ENCODE measurements at places on chromosomes 4 and X.

DNA sequence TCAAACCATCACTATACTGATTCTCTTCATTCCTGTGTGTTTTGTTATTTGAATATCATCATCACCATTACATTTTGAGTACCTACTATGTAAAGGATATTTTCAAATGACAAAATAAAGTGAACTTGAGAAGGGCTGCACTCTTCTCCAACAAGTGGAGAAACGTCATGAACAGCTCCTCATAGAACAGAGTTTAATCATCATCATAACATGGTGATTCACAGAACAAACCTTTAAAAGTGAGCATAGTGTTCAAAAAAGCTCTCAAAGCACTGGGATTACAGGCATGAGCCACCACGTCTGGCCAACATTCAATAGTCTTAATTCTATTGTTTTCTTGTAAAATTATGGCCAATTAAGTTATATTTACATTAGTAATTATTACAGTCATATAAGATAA, 993.9 kb downstream of the PDHA2 start:
- no peak for DNase-seq

GRCh38 chr4:174324725-174325124, 41.0 kb downstream of the CEP44 start:
- no peak for DNase-seq

DNA sequence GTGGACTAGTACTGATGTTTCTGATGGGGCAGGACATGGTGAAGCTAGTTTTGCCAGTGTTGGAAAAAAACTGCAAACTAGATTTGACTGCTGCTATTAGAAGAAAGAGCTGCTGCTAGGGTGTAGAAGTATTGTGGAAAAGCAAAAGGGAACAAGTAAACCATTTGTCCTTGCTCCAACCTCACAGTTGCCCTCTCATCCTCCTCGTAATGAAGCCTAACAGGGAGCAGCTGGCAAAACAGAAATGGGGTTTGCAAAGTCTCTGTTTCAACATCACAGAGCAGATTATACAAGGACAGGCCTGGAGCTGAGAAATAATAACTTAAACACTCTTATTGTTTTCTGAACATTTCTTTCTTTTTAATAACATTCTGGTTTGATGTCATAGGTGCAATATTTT, 346.2 kb downstream of the MAGEB5 start:
- no peak for DNase-seq

DNA sequence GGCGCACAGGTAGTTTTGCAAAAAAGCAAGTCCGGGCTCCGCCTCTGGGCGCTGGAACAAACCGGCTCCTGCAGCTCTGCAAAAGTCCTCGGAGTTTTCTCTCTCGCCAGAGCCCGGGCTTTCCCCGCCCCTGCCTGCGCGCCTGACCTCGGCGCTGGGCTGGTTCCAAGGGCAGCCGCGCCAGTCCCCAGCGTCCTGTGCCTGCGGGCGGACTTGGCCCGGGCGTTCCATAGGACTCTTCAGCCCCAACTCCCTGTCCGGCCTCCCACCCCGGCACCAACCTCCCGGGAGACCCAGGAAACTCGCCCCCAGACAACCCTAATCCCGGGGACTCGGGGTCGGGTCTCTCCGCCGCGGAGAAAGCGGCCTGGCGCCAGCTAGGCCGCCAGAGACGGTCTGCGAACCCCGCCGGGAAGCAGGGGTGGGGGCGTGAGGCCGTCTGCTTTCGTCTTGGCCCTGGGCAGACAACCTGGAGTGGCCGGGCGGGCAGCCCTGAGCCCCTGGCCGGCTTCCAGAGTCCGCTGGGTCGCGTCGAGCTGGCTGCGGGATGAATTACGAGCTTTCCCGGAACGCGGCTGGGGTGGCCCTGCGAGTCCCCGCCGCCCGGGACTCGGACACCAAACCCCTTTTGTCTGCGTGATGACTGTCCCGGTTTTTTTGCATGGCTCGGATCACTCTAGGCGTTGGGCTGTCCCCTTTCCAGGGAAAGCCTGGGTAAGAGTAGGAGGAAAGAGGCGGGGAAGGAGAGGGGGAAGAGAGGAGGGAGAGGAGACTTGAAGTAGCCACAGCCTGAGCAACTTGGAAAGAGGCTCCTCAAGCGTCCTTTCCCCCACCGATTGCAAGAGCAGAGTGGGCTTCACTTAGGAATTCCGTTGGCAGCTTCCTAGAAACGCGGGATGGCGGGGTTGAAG, 916 bp downstream of the MXRA5 start:
- no peak for DNase-seq

DNA sequence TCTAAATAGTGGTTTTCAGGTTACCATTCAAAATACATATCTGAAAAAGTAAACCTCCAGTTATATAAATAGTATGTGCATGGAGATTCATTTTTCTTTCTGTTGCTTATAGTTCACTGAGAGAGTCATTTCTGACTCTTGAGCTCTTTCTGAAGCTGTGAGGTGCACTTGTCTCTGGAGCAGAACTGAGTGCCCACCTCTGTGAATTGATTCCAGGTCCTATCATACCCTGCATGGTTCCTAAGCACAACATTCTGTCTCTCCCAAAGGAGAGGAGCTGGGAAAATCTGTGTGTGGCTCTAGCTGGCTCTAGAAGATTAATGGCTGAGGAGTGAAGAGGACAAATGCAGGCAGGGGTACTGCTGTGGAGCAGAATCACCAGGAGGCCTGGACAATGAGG, 161.6 kb upstream of the HCCS start:
- no peak for DNase-seq

GRCh38 chr4:177862541-177863176, 420.4 kb upstream of the AGA start:
- DNase-seq: no peak

GRCh38 chr4:181685911-181686310, 557.3 kb upstream of the TENM3 start:
- DNase-seq: no peak

- no peak for DNase-seq
These were observed 109.7 kb downstream of the SORCS2 start for GRCh38 chr4:7301846-7302630.

- no peak for DNase-seq
These were observed 7.8 kb upstream of the ALB start for GRCh38 chr4:73396304-73396703.

- no peak for DNase-seq
These were observed 106.6 kb downstream of the CRLF2 start for GRCh38 chrX:1105671-1106419.

GRCh38 chr4:126411047-126411446, 1096.3 kb downstream of the FAT4 start:
- no peak for DNase-seq

GRCh38 chrX:670645-671044, 40.1 kb downstream of the SHOX start:
- DNase-seq: no peak

- no peak for DNase-seq
These were observed 76.0 kb upstream of the GIMD1 start for GRCh38 chr4:106444557-106444956.

- no peak for DNase-seq
These were observed 12.3 kb upstream of the SCRG1 start for GRCh38 chr4:173411106-173411693.

- DNase-seq: no peak
These were observed 9.7 kb downstream of the MAEA start for GRCh38 chr4:1299301-1299860.

DNA sequence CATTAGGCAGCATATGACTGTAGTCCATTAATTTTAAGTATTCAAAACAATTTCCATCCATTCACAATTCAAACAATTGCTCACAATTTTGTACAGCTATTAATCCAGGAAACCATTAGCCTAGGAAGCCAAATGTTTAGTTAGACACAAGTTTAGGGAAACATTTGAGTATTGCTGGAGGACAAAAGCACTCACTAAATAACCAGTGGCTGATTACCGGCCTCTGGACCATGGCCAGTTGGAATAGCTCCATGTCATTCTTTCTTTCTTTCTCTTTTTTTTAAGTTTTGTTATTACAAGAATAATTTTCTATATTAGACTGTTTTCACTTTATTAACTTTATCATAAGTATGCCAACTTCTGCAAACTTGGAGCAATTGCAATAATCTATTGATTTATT, 31.3 kb downstream of the TRIML2 start:
- no peak for DNase-seq

- DNase-seq: no peak
These were observed 152.0 kb downstream of the GASK1B start for GRCh38 chr4:158020734-158021346.

- DNase-seq: no peak
These were observed 66.9 kb downstream of the GALNTL6 start for GRCh38 chr4:171880136-171880535.

DNA sequence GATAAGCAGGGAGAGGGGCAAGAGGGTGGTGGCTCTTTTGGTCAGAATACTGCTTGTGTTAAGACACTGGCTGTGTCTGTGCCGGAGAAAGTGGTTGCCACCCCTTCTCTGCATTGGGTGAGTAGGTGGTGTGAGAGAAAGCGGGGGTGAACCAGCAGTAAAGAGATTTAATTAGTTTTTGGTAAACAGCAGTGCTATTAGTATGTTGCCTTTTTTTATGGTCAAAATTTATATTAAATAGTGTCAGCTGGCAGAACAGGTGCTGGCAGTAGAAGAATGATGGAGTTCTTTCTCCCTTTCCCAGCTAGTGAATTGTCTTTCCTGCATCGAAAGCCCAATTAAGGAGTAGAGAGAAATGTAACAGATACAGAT, 181.6 kb downstream of the LARP7 start:
- no peak for DNase-seq

DNA sequence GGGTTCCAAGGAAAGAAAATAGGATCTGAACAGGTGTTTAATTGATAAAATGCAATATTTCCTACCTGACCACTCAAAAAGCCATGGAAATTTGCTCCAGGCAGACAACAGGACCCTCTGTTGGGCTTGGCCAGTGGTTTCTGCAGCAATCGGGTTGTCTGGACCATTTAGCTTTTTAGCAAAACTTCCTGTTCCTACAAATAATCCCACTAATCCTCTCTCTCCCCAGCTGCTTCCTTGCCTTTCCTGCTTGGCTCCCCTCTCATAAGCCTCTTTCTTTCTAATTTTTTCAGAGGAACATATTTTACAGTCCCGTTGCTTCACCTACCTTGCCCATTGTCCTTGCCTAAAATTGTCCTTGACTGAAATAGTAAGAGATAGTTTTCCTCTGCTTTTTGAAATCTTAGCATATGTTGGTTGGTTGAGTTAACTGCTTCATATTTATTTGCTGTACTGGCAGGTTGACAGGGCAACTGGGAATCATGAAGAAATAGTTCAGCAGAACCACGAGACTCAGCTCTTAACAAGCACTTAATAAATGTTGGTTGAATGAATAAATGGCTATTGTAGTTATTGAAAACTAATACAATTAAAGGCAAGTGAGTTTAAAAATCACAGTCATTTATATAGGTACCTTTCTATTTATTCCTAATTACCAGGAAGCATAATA, 259.8 kb downstream of the KCNIP4 start:
- no peak for DNase-seq

DNA sequence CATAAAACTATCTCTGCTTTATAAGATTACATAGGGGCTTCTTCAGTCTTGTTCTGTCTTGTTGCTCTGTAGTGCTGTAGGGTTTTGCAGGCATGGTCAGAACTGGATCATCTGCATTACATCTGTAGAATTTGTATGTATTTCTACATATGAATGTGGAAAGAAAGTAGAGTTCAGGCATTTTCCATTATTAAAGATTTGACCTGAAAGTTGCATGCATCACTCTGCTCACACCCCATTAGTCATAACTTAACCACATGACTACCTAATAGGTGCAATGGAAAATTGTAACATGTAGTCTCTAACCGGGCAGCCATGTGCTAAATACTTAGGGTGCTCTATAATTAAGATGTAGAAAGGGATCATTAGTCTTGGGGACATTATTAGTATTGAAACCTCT, 45.7 kb upstream of the AGA start:
- no peak for DNase-seq

DNA sequence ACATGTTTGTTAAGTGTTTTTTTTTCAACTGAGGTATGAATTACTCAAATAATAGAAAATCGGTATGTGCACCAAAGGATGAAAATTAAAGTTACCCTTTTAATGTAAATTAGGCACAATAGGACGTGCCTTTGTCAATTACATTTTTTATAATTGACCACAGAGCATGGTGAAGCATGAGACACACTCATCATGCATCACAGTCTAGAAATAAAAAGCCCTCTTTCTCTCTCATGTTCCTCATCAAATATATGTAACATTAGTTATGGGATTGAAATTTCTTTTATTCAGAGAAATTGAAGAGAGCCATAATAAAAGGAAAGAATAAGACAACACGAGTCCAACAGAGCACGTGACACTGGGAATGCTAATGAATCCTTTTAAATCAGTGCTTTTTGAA, 3.5 kb downstream of the GNRHR start:
- no peak for DNase-seq

DNA sequence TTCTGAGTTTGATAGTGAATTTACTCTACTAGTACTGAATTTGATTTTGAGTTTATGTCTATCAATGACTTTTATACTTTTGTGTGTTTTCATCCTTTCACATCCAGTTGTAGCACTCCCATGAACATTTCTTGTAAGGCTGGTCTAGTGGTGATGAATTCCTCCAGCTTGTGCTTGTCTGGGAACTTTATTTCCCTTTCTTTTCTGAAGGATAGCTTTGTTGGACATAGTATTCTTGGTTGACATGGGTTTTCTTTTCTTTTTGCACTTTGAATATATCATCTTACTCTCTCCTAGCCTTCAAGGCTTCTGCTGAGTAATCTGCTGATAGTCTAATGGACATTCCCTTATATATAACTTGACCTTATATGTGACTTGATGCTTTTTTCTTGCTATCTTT, 32.5 kb upstream of the IL2 start:
- DNase-seq: no peak

DNA sequence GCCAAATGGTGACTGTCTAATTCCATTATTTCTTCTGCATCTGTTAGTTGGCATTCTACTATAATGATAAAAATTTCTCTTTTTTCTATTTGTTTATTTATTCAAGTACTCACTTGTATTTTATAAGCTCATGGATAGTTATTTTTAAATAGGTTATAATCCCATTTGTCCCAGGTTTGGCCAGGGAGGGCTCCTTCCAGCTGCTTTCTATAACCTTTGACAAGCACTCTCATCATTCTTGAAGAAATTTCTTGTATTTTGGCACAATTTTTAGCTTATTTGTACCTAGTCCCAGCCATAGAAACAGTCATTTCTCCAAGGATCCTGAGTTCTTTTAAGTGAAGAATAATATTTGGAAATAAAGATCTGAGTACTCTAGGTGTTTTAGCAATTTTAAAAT, 1038.6 kb upstream of the AGA start:
- no peak for DNase-seq

- no peak for DNase-seq
These were observed 98.0 kb upstream of the MAGEB16 start for GRCh38 chrX:35700121-35700520.

GRCh38 chr4:13963601-13964000, 336.1 kb upstream of the BOD1L1 start:
- no peak for DNase-seq

DNA sequence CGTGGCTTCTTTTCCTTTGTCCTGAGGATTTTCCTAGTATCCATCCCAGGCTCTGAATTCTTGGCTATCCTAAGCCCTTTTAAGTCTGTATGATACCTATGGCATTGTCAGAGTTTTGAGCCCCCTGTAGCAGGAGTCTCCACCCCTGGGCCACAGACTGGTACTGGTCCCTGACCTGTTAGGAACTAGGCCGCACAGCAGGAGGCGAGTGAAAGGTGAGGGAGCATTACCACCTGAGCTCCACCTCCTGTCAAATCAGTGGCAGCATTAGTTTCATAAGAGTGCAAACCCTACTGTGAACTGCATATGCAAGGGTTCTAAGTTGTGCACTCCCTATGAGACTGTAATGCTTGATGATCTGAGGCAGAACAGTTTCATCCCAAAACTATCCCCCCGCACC, 216.1 kb downstream of the RAPGEF2 start:
- DNase-seq: no peak
